ENCODE measurements at places on chromosomes 2 and 18. TPM values are rescaled to one million over a fixed set of nuclear protein-coding genes. Genes with fewer than 3 reads are reported as not detected.

DNA sequence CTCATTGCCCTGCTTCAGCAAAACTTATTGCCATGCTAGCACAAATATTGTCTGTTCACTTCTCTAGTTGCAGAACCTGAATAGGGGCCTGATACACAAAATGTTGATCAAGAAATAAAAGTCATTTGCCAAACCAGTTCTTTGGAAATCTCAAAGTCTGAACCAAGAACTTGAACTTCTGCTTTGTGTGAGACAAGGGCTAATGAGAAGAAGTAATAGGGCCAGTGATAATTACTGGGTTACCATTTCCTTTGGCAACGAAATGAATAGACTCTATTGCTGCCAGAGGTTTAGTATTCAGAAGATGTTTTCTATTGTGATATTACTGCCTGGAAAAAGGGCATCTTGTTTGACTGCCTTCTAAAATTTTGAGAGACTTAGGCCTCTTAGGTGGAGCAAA lies 35.0 kb downstream of the TMEFF2 start:
- DNase-seq: no peak

GRCh38 chr2:11695576-11695975 lies 25.6 kb upstream of the NTSR2 start:
- DNase-seq: no peak

Gene UGT1A8
- not detected for total RNA-seq

Gene LBX2
- total RNA-seq: 0.45 TPM

Gene OR6B3
- not detected for total RNA-seq

Gene VSNL1
- total RNA-seq: not detected

Gene RBKS
- total RNA-seq: 2.2 TPM

Gene GCG
- not detected for total RNA-seq

Gene ARHGEF4
- 12.2 TPM for total RNA-seq

DNA sequence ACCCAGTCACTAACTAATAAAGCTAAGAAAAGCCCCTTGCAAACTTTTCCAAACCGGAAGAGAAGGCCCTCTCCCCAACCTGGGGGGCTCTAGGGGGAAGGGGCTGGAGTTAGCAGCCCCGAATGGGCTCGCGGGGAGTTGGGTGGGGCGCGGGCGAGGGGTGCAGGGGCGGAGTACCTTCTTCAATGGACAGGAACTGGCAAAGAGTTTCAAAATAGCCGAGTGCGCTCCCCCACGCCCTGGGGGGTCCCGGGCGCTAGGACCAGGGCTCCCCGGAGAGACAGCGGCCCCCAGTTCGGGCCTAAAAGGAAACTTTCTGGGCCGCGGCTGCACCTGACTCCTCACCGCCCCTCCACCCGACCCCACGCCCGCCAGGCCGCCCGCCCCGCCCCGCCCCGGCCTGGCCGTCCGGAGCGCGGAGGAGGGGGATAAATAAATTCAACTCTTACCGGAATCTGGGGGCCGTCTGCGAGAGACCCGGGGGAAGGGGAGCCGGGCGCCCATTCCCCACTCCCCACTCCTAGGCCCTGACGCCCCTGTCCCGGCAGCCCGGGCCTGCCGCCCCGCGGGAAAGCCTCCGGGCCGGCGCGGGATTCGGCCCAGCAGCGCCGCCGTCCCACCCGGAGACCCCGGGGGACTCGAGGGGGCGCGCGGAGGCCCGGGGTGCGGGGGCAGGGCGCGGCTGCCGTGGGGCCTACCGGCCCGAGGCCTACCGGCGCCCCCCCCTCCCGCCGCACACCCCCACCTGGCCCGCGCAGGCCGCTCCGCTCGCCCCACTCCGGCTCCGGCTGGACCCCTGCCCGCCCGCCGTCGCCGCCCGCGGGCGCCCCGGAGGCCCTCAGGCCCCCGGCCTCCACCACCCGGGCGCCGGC lies 868 bp downstream of the INO80D start:
- DNase-seq: peak; percentile 31

GRCh38 chr2:161042990-161043625 lies 117.1 kb upstream of the TANK start:
- DNase-seq: no peak

Gene POTEE
- total RNA-seq: not detected

GRCh38 chr2:134145519-134145918 lies 108.4 kb upstream of the MGAT5 start:
- no peak for DNase-seq

- DNase-seq: no peak
Observed at GRCh38 chr2:102029405-102029804, 37.6 kb downstream of the IL1R2 start.

- DNase-seq: no peak
Observed at GRCh38 chr2:199988151-199988550, 32.8 kb downstream of the MAIP1 start.

DNA sequence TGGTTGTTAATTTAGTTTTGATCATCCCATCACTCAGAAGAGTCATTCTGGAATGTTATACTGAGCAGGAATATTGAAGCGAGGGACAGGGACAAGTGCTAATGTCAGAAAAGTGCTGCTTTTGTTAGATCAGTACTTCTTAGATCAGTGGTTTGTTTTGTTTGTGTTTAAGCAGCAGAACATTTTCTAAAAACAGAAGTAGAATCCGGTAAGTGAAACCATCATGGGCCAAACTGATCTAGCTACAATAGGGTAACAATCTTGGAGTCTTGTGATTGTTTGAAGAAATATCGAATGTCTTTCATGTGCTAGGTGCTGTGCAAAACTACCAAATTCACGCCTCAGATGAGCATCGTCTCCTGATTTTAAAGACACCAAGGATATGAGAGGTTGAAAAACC lies 45.1 kb upstream of the SEC11C start:
- no peak for DNase-seq

Gene SCG2
- total RNA-seq: 2.2 TPM

DNA sequence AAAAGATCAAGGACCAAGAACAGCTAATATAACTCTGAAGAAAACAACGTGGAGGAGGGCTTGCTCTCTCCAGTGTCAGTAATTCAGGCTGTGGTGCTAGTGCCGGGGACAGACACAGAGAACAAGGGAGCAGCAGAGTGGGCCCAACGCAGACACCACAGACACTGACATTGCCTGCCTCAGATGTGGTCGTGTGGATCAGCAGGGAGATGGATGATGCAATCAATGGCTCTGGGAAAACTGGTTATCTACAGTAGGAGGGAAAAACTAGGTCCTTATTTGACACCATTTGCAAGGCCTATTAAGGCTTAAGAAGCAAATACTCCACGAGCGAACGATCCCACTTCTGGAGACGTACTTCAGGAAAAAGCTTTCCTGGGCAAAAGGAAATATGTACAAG lies 36.1 kb downstream of the HDLBP start:
- DNase-seq: no peak

GRCh38 chr18:22723773-22724172 lies 209.4 kb upstream of the RBBP8 start:
- no peak for DNase-seq

Gene SLC23A3
- total RNA-seq: 0.67 TPM

- no peak for DNase-seq
Observed at GRCh38 chr2:61044636-61045035, 21.0 kb upstream of the SANBR start.

- peak; percentile 70 for DNase-seq
Observed at GRCh38 chr2:119476301-119477112, 44.9 kb downstream of the TMEM37 start.

- no peak for DNase-seq
Observed at GRCh38 chr18:5909125-5909524, 13.8 kb upstream of the TMEM200C start.

DNA sequence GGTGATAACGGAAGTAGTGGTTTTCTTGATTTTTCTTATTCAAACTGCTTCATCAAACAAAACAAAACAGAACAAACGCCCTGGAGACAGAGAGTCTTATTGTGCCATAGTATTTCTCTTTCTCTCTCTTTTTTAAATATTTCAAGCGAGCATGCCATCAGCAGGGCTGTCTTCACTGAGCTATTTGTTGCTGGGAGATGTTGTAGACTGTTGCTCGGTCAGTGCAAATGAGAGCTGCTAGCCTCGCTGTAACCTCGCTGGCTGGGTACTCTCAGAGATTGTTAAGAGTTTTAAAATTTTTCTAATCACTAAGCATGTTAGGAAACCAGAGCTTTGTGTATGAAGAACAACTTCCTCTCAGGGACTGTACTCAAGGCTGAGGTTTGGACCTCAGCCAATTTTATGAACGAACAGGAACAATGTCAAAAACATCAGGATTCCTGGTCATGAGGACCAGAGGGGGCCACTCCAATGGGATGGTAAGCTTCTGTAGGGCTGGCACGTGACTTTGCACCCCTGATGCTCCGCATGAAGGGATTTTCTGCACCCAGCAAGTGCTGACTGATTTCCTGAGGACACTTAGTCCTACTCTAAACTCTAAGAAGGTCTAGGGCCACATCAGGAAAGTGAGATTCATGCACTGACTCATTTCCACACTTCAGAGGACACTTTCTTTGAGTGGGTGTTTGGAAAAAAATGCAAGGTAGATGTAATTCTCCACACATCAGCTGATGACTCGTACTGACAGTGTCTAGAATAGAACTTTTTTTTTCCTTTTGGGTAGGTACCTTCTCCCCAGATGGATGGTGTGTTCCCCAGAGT lies 59.8 kb upstream of the IL1R1 start:
- no peak for DNase-seq

Gene CYRIA
- 25.2 TPM for total RNA-seq

GRCh38 chr2:195498839-195499490 lies 158.1 kb upstream of the SLC39A10 start:
- no peak for DNase-seq

Gene PRSS56
- not detected for total RNA-seq

- no peak for DNase-seq
Observed at GRCh38 chr2:136117391-136117841, 533 bp downstream of the CXCR4 start.

Gene ST6GAL2
- total RNA-seq: not detected

- DNase-seq: no peak
Observed at GRCh38 chr2:217206907-217207698, 347.2 kb upstream of the TNP1 start.

GRCh38 chr2:28523902-28524301 lies 28.0 kb downstream of the PLB1 start:
- DNase-seq: no peak

Gene CRYGC
- not detected for total RNA-seq

DNA sequence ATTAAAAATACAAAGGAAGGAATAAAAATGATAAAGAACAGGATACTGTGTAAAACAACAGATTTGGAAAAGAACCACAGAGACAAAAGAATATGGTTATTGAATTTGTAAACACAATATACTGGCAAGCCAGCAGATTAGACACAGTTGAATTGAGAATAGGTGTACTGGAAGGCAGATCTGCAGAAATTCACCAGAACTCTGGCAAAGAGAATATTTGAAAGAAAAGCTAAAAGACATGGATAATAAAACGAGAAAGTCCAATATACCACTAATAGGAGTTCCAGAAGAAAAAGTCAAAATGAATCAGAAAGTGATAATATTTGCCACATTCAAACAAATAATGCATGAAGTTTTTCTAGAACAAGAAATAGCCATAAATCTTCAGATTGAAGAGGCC lies 11.9 kb upstream of the NEURL3 start:
- DNase-seq: no peak

Gene GPR148
- total RNA-seq: not detected

DNA sequence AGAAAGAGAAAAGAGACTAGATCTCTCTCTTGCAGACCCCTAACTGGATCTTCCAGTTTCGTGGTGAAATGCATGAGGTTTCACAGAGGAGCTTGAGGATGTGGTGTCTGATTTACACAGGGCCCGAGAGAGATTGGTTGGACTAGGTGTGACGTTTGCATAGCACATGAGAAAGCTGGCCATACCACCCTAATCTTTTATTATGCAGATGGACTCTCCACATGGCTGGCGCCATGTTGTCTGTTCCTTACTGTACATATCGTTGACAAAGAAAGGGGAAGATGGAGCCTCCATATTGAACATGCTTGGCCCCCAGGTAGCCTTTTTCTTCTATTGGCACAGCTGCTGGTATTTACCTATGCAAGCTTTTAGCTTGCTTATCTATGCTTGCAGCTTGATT lies 27.5 kb upstream of the PGAP1 start:
- no peak for DNase-seq

DNA sequence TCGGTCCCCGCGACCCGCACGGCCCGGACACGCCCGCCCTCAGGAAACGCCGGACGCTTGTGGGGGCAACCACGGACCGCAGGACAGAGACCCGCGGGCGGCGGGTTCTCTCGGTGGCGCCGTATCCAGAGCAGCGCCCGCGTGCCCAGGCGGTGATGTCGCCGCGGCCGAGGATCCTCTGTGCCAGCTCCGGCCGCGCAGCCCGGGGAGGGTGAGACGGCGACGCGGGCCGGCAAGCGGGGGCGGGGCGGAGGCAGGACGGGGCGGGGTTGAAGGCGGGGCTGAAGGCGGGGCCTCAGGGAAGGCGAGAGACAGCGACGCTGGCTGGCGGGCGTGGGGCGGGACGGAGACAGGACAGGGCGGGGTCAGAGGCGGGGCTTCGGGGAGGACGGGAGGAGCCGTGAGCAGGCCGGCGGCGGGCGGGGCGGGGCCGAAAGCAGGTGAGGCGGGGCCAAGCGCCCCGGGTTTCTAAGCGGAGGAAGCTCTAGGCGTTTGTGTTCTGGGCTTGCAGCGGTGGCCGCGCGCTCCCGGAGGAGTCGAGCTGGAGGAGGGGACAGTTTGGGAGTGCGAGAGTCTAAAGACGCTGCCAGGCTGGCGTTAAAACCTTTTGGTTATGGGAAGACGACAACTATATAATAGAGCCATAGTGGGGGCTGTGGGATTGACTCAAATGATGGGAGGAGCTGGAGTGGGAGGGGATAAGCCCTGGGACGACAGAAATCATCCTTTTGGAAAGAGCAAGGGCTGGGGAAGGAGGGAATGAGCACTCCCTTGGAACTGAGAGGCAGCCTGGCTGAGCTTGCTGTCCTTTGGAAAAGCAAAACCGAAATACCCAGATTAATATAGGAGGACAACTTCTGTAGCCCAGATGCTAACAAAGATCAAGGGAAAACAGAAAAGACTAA lies at the start of gene DSEL:
Gene DSEL, minus strand, starts transcription at position 182 of the 905 bp plus-strand sequence. CDS start 2,112 bp downstream, outside the sequence.
- peak; percentile 70 for DNase-seq

DNA sequence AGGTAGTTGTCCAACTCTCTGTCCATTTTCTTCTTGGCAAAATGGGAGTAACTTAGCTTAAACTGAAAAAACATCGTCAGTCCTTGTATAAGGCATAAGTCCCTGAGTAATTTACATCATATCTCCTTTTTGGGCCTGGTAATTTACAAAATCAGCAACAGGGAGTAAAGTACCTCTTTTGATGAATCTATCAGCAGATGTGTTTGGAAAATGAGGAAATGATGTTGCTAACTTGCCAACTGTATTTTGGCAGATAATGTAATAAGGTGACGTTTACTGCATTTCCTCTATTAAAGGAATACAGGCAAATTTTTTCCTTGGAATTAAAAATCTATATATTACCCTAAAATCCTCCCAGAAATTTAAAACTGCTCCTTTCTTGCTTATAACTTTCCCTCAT lies 29.2 kb downstream of the ANKRD44 start:
- DNase-seq: no peak

GRCh38 chr2:60370814-60371213 lies 182.6 kb downstream of the BCL11A start:
- DNase-seq: no peak

All from A172 (cell line).